ENCODE measurements at places on chromosomes 3 and 15. TPM values are rescaled to one million over a fixed set of nuclear protein-coding genes. Genes with fewer than 3 reads are reported as not detected.

The APBA2 gene
- polyA plus RNA-seq, result 19.3 TPM

GRCh38 chr3:134004841-134005240 is 24.9 kb downstream of the SLCO2A1 start:
- no peak for DNase-seq

DNA sequence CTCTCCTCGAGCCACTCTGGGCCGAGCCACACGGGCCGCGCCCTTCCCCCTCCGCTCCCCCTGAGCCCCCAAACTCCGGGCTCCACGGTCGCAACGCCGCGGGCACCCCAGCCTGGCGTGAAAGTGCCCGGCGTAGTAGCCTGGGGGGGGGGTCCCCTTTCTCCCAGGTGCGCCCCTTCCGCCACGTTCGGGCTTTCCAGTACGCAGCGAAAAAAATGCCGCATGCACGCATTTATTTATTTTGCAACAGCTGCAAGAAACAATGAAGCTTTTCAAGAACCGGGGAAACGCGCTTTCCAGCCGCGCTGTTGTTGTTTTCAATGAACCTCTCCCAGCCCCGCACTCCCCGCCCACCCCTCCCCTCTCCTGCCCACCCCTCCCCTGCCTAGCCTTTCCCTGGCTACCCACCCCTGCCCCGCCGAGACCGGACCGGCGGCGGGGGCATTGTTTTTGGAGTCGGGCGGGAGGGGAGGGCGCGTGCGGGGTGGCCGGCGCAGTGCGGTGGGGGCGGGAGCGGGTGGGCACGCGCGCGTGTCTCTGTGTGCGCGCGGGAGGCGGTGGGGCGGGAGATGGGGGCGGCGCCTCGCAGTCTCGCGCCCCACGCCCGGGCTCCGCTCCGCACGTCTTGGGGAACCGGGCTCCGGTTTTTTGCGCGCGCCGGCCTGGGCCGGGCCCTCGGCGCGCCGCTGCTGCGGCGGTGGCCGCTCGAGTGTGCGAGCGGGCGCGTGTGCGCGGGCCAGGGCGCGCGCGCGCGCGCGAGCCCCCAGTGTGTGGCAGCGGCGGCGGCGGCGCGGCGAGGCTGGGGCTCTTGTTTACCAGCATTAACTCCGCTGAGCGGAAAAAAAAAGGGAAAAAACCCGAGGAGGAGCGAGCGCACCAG is at the start of gene IGF1R:
TSS of gene IGF1R (plus strand) at position 766 of the 880 bp plus-strand sequence. CDS start 1,043 bp downstream, outside the sequence.
- DNase-seq, result peak; percentile 85

GRCh38 chr15:91872356-91873137 is 19.0 kb downstream of the SLCO3A1 start:
- no peak for DNase-seq

DNA sequence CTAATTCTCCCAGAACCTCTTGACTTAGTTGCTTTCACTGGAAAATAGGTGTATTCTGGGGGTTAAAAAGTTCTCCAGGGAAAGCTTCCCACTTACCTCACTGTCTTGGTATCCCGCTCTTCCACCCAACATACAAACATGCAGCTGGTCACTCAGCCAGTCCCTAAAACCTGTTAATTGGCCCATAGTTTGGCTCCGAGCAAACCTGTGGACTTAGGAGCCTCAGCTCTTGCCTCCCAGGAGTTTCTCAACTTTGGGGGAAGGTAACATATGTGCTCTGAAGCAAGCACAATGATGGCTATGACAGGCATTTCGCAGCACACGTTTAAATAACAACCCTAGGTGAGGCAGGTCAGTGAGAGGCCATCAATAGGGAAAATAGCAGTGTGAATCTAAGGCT is 25.8 kb upstream of the LRRFIP2 start:
- no peak for DNase-seq

- DNase-seq, result no peak
Observed at GRCh38 chr3:65793495-65794200, 245.1 kb downstream of the MAGI1 start.

Measured in left renal cortex interstitium (tissue), 4 donors.